ENCODE measurements at places on chromosomes 1 and 21.

DNA sequence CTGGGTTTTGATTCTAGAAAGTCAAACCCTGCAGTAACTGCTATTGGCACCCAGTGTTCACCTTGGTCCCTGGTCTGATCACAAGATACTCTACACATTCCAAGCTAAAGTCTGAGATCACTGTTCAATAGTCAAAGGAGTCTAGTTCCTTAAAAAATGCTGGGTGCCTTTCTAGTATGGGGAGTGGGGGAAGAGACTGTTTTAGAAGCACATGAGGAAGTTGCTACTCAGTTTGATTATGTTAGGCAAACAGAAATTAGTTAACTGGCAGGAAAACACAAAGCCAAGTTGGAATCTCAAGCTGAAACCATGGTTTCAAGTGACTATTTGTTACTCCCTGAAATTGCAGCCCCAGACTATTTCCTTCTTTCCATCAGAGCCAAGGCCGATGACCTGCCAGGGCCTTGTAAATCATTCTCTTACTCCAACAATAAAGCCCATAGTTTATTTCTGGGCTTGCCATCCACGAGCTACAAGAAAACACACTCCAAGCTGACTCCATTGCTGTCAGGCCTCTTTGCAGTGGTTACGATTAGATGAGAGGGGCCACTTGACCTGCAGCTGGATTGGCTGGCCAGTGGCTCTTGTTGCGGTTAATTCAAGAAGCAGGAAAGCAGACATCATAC lies 21.1 kb upstream of the VTCN1 start:
- no peak for DNase-seq

DNA sequence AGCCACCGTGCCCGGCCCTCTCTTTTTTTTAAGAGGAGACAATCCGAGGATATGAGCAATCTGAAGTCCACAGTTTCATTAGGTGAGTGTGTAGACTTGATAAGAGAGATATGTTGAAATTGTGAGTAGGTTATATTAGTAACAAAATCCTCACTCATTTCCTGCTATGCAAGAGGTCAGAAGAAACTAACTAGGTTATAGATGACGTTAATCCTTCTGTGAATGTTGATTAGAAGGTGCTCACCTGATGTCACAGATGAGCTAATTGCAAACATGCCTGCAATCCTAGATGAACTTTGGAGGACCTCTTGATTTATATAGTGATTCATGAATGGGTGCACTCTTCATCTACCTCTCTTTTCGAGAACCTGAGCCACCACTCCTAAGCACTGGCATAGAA lies 29.3 kb downstream of the NTMT2 start:
- DNase-seq, result no peak

GRCh38 chr1:2400950-2401649 lies 9.5 kb downstream of the RER1 start:
- DNase-seq, result no peak

DNA sequence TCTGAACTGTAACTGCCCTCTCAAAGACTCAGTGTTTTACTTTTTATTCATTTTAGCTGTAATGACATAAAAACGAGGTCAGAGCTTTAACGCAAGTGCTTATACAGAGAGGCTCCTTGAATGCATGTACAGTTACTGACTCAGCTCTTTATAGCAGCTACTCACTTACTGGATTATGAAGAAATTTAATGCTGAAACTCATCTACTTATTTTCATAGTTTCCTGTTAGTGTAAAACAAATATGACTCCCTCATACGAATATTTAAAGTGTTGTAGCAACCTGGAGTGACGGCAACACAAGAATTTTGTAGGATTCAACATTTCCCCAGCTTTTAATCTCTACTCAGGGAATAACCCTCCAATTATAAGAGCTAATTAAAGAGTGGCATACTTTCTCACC lies 32.7 kb downstream of the ADSS2 start:
- no peak for DNase-seq

DNA sequence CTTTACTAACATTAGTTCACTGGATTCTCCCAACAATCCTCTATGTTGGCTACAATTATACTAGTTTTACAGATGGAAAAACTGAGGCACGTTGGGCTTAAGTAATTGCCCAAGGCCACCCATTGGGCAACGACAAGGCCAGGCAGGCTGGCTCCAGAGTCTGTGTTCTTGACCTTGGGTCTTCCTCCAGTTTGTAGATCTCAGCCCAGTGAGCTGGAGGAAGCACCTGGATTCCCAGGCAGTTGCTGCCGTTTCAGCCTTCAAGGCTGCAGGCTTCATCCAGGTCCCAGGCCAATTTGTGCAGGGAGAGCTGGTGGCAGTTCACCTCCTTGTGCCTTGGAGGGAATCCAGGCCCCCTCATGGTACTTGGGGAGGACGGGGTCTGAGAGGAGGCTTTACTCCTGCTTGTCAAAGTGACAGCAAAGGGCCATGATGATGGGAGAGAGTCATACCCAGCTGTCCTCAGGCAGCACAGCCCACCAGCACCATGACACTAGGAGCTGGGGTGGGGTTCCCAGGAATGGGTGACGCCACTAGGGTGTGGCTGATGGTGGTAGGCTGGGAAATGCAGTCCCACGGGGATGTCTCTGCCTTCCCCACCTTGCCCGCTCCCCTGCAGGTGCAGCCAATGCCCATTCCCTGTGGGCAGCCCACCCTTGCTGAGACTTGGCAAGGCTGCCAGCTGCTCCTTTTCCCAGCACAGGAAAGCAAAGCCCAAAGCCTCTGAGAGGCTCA lies 27.1 kb downstream of the PKP1 start:
- DNase-seq, result no peak

DNA sequence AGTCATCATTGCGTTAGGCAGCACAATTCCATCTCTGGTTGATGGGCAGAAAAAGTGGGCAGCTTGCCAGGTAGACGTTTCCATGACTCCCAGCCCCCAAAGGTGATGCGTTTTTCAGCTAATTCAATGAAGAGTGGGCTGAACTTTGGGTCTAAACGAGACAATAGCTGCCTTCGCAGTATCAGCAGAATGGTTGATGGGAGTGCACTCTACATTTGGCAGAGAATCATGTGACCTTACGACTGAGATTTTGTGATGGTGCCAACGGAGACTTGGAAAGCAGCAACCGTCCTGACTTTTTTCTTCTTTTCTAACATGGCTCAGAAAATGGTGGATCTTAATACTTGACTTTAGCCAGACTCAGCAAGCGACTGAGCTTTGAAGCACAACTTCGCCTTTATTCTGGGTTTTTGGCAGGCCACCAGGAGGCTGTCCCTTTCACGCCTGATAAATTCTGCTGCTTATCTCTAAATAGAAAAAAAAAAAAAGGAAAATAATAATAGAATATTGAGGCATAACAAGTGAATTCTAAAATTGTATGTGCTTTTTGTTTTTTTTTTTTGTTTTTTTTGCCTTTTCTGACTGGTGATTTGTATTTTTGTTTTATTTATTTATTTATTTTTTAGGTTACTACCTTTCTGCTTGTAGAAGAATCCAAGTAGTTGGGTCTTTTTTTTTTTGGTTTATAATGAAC lies 804.8 kb downstream of the USP25 start:
- no peak for DNase-seq

DNA sequence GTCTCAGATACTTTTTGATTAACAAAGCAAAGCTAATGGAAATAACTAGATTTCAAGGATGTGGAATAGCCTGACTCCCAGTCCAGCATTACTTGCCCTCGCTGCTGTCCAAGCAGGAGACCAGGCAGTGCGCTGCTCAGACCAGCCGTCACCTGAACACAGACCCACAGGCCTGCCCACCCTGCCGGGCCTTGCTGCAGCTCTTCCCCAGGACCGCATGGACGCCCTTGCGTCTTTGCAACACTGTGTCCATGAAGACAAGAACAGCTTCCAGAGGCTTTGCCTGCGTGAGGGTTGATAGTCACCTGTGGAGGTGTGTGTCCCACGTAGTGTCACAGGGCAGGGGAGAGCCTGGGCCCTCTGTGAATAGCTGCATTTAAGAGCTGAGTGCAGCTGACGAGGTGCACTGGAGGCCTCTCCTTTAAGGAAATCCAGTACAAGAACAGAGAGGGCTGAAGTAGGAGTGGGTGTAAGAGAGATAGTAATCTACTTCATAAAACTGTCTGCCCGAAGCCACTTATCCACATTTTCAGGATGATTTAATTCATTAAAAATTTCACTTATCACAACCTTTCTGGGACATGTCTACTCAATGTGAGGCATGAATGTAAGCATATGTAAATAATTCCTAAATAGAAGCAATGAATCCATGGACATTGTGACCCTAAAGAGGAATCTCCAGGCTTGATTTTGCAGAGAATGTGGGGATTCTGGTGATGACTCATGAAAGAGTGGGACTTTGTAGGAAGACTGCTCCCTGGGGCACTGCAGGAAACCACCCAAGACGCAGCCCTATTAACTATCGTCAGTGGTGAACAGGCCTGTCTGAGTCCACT lies 176.2 kb upstream of the RAB4A start:
- no peak for DNase-seq

DNA sequence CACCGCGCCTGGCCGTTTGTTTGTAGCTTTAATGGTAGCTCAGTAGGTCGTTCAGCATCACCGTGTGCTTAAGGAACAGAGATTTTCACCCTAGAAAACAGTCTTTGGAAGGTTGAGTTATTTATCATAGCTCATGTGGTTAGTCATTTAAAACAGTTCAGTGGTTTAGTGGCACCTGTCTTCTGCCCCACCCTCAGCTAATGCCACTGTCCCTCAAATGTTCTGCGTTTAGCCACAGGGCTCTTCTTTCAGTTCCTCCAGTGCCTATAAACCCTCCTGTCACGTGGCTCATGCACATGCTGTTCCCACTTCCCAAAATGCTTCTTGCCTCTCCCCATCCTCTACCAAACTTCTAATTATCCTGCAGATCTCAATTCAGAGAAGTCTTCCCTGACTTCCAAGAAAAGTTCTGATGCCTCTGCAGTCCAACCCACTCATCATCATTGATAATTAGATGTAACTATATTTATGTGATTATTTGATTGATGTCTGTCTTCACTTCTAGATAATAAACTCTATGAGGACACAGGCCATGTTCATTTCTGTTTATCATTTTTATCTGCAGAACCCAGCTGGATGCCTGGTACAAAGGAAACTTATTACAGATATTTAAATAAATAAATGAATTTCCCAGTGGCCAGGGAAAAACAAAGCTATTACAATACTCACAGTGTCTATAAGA lies 14.4 kb upstream of the DIPK1A start:
- DNase-seq, result no peak

GRCh38 chr1:246067432-246068216 lies 439.5 kb downstream of the SMYD3 start:
- no peak for DNase-seq

DNA sequence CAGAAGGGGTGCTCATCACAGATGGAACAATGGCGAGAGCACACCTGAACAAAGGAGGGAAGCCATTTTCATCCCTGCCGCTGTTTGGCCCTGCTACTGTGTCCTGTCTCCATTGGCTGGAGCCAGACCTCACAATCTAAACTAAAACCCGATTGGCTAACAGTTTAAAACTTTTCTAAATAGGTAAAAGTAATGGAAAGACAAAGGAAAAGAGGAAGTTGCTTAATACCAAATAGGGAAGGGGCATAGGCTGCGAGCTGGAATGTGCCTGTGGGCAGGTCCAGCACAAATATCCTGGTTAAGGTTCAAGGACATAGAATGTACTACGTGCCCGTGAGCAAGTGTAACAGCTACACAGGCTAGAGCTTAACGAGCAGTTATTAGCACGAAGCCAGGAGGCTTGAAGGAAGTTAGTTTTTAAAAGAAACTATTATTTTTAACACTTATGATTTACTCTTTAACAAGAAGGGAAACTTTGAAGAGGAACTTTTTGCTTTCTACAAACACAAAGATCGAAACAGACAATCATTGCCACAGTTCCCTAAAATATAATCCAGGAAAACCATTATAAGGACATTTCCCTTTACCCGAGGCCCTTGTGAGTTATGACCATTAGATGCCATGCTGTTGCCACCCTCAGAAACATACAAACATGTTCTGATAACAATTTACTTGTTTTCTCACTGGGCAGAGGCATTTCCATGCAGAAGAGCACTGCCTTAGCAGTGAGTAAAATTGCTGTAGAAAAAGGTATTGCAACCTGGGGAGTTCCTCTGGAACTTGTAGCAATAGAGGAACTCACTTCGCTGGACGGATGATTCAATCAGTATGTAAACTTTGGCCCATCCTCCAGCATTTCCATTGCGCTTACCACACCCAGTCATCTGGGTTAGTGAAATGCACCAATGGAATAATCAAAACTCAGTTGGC lies 4.8 kb upstream of the PTTG1IP start:
- DNase-seq, result no peak

DNA sequence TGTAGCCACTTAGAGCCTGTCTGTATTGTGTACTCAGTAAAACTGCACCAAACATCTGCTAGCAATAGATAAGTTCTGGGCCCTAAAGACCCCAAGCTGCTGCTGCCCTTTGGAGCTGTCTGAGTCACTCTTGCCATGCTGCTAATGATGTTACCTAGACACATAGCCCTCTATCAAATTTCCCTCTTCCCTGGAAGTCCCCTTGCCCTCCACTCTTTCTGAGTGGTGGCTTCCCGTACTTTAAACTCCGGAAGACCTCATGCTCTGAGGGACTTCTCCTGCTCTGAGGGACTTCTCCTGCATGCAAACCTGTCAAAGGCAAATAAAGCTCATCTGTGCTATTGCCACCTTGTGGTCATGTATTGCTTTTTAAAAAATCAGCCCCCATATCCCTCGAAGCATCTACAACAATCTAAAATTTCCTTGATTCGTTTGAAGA lies 34.0 kb downstream of the FH start:
- DNase-seq, result no peak

- no peak for DNase-seq
Observed at GRCh38 chr1:65063025-65063424, 85.0 kb upstream of the AK4 start.

DNA sequence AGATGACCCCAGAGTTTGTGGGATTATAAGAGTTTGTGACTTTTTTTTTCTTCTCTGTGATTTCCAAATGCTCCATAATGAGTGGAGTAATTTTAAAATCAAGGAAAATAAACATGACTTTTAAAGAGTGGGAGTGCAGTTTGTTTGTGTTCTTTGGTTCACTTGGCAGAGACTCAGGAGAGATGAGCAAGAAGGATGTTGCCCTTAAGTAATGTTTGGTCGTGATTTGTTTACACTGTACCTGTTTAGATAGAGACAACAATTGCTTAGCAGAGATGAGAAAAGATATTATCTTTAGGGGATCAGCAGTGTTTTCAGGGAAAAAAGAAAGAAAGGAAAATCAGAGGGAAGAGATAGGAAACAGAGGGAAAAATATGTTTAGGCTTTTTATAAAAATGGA lies 170.8 kb downstream of the ADSS2 start:
- no peak for DNase-seq

DNA sequence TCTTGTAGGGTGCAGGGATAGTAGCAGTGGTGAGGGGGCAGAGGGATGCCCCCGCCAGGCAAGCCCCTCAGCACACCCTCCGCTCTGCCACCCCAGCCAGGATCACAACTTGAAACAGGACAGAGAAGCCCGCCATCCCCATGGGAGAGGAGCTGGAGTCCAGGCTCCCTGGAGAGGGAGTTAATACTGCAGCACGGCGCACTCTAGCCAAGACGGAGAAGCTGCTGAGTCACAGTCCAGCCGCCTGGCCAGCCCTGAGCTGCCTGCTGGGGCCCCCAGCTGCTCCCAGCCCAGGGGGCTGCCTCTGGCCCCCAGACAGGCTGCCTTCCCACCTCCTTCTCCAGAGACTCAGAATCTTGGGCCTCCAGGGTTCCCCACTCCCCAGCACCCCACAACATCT lies 87.2 kb downstream of the SYT2 start:
- no peak for DNase-seq
